ENCODE measurements at places on chromosomes 1 and 21. TPM values are rescaled to one million over a fixed set of nuclear protein-coding genes. Genes with fewer than 3 reads are reported as not detected.

- no peak for DNase-seq
These were observed 13.1 kb upstream of the FCER1A start for GRCh38 chr1:159289060-159289459.

DNA sequence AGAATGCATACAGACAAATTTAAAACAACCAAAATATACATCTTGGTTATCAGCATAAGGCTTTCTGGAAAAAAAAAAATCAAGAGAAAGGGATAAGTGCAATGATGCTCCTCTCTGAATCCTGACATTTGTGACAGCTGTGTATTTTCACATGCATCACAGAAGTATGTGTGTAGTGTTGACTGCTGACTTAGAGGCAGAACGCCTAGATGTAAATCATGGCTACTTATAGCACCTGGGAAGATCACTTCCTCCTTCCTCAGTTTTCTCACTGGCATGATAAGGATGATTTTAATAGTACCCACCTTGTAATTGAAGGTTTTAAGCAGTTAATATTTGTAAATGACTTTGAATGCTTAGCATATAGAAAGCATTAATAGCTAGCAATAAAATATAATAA, 112.5 kb downstream of the MRPL39 start:
- DNase-seq: no peak

GRCh38 chr1:54791880-54792522, 9.1 kb downstream of the TTC22 start:
- peak; percentile 85 for DNase-seq

DNA sequence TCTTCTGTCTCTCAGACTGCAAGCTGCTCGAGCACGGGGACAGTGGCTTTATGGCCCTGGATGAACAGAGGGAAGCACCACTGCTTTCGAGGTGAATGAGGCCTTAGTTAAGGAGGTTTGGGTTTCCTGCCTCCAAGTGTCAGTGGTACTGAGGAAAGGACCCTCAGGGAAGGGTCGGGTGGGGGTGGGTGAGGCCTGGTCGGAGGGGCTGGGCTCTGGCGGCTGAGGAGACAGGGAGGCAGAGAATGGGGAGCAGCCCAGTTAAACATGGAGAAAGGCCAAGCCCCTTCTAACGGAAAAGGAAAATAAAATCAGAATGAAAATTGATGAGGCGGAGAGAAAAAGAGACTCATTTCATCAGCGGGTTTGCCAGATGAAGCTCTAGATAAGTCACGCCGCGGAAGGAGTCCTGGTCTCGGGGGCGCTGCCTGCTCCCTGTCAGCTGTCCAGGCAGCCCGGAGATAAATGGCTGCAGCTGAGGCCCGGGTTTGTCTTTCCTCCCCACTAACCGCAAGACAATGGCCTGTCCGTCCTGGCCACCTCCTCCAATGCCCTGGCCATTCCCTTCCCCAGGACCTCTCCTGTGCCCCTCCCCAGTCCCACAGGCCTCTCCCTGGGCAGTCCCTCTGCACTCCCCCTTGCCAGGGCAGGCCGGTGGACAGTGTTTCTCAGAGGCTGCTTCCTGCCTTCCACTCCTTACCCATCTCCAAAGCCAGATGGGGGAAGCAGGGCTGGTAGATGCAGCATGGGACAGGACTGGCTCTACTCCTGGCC, 55.2 kb downstream of the LRRN2 start:
- no peak for DNase-seq

GRCh38 chr1:74504933-74505512, 7.4 kb downstream of the LRRC53 start:
- DNase-seq: peak; percentile 52

GRCh38 chr1:214272964-214273533, 7.9 kb upstream of the SMYD2 start:
- DNase-seq: no peak

DNA sequence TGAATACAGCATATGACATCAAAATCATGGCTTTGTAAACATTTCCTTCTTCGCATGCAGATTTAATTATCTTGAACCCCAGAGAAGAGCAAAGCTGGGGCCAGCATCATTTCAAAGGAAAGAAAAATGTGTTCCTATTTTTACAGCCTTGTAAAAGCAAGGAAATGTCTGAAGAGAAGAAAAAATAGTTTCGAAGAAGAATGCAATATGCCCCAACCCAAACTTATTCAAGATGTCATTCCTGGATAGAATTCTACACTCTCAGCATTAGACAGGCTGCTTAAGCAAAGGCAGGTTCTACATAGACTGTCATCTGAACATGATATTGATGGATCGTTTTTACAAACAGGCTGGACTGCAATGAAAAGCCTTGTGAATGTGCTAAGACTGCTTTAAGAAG, 900.8 kb downstream of the TTLL7 start:
- no peak for DNase-seq

- DNase-seq: no peak
These were observed 415.9 kb downstream of the PTPRC start for GRCh38 chr1:199054694-199055093.

- DNase-seq: peak; percentile 67
These were observed 23.2 kb downstream of the NUAK2 start for GRCh38 chr1:205298191-205298994.

DNA sequence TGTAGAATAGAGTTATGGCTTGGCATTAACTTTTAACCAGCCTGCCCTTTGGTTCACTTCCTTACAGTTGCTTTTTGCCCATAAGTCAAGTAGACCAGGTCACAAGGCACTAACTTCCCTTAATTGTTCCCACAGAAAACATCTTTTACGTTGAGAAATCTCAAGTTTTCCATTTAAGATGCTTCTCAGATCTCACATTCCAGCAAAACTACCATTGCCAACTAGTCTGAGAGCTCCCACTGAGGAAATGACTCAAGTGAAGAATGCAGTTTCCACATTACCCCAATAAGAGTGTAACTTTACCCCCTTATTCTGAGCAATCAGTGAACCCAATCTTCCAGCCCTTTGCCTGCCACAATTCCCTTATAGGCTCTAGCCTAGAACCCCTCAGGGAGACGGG, 502.2 kb upstream of the OLFM3 start:
- no peak for DNase-seq

DNA sequence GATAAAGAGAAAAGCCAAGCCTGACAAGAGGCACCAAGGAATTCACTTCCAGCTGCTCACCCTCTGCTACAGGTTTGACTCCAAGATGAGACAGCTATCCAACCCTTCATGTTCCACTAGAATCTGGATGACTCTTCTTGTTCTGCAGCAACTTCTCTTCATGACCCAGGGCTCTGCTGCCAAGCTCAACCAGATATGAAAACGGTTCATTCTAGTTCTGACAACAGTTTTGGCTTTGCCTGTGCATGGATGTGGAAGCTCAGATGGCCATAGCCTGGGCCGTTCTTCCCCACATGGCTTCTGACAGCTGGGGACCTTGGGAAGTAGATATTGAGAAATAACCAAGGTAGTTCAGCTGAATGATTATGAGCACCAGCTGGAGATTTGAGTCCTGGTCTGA, 13.7 kb downstream of the PI4KB start:
- DNase-seq: no peak

DNA sequence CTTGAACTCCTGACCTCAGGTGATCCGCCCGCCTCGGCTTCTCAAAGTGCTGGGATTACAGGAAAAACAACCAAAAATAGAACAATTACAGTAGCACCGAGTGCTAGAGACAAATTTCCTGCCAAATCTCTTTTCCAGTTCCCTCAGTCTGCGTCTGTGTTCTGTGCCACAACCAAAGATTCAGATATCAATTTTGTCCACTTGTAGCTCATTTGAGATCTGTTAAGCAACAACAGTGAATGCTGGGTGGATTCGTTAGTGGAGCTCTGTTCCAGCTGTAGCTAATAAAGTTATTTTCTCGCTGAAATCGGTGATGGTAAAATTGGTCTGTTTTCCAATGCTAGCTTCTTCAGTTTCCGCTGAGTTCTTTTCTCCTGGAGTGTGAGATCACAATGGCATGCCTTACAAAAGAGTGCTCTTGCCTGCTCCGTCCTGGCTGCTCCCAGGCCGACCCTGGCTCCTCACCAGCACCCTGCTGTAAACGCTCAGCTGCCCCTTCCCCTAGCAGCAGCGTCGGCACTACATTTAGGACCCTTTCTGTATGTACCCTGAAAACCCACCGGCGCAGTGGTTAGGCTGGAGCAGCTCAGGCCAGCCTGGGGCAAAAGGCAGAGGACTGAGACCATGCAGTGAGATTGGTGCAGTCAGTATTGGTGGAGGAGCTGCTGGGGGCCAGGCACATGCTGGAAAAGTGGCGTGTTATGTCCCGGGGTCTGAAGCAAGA, 395.4 kb downstream of the KIF26B start:
- DNase-seq: no peak

GRCh38 chr1:246784621-246785493, 60.6 kb downstream of the SCCPDH start:
- DNase-seq: no peak

GRCh38 chr1:2602311-2602835, 15.8 kb downstream of the PRXL2B start:
- DNase-seq: no peak

DNA sequence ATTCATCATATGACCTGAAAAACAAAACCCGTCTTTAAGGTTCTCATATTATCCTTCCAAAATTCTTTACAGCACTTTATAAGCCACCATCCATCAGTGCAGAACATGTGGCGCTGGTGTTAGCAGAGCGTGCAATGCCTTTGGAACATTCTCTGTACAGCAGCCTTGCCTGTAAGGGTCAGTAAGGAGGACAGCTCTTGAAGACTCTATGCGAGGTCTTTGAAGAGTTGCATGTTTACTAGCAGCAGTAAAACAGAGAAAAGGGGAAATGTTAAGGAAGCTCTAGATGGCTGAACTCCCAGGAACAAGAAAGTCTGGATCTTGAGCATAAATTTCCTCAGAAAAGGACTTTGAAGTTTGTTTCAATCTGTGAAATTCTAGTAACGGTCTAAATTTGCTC, 365.6 kb downstream of the DUSP10 start:
- no peak for DNase-seq

- DNase-seq: no peak
These were observed 30.9 kb upstream of the CACYBP start for GRCh38 chr1:174968750-174969244.

- no peak for DNase-seq
These were observed 56.7 kb downstream of the KCNN3 start for GRCh38 chr1:154813300-154813816.

- DNase-seq: no peak
These were observed 39.5 kb upstream of the CR2 start for GRCh38 chr1:207414606-207415108.

DNA sequence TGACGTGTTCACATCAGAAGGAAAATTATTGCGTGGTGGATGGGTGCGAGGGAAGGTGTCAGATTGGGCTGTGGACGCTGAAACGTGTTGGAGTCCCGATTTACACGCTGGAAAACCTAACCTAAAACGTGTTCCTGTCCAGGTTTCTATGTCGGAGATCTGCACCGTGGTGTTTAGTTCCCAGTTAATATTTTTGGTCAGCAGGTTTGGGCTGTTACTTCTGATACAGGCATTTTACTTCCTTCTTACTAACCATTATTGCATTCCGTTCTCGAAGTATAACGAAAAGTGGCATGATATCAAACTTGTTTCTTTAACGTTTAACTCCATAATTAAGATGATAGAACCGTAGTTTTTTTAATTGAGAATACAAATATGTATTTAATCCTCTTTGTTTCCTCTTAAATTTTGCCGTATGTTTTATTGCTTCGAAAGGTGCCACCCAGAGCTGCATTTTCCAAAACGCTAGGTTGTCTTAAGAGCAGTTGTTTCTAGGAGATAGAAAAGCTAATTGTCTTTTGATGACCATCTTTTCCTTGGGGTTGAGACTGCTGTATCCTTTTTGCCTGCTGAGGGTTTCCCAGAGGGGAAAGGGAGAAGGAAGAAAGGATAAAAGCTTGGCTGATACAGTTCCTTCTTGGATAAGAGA, 1.3 kb downstream of the ADARB1 start:
- no peak for DNase-seq

- DNase-seq: no peak
These were observed 7.5 kb downstream of the S100A11 start for GRCh38 chr1:152029144-152029928.

GRCh38 chr21:35390013-35390776, 341.1 kb upstream of the RUNX1 start:
- DNase-seq: no peak

- no peak for DNase-seq
These were observed 48.5 kb downstream of the BACE2 start for GRCh38 chr21:41216486-41216885.

DNA sequence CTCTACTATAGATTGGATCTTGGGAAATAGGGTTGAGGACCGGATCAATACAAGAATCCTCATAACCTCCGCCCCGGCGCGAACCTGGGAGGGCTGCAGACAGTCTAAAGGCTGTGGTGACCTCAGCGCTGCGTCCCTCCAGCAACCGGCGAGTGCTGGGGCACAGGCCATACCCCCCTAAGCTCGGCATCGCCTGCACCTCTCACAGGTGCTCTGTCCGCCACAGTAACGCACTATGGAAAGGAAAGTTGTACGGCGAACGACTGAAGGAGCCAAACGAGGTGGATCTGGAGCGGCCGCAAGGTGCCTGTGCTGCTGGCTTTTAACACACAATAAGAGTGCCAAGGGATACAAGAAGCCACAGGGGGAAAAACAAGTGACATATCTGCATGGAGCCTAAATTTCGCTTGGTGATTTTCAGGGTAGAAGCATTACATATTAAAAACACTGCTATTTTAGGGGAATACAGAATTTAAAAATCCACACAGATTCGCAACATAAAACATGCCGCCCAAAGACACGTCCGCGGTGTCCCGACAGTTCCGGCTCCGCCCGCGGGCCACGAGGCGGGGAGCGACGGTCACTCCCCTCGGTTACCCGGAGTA, 1.4 kb upstream of the RBM15 start:
- DNase-seq: peak; percentile 70

OR2L13 gene
- not detected for total RNA-seq

SPRR1A gene
- not detected for total RNA-seq

CELA2A gene
- total RNA-seq: not detected

TRIM45 gene
- 6.7 TPM for total RNA-seq

MIXL1 gene
- total RNA-seq: 0.54 TPM

FCGR3A gene
- not detected for total RNA-seq

MRPL37 gene
- total RNA-seq: 50.9 TPM

F5 gene
- total RNA-seq: not detected

AADACL3 gene
- total RNA-seq: not detected

TFF2 gene
- not detected for total RNA-seq

WNT3A gene
- total RNA-seq: not detected

ZFP69 gene
- 5.0 TPM for total RNA-seq

CCDC30 gene
- total RNA-seq: 3.0 TPM

PTCH2 gene
- 20.3 TPM for total RNA-seq

SLC35F3 gene
- 0.98 TPM for total RNA-seq

CRYAA gene
- not detected for total RNA-seq

TEX38 gene
- total RNA-seq: not detected

CYYR1 gene
- total RNA-seq: 40.7 TPM

All from glutamatergic neuron (in vitro differentiated cells).